ENCODE measurements at places on chromosomes 6 and 20.

DNA sequence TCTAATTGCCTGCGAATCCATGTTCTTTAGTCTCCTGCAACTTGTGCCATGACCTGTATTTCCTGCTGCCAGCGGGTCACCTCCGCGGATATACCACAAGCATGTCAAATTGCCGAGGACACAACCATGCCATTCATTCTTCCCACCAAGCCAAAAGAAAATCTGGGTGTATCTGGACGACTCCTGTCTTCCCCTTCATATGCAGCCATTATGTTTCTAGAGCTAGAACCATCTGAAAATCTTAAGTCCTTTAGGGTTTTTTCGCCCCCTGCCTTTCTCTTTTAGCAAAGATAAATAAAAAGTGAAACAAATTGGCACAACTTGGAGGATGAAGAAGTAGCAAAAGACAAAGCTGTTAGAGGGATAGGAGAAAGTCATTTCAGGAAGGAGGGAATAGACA, 242.6 kb downstream of the ARID1B start:
- no peak for DNase-seq

GRCh38 chr20:46400253-46400652, 6.2 kb downstream of the ELMO2 start:
- no peak for DNase-seq

GRCh38 chr20:58111310-58112016, 117.0 kb downstream of the ANKRD60 start:
- DNase-seq, result no peak

GRCh38 chr6:143197377-143197776, 136.7 kb downstream of the AIG1 start:
- DNase-seq, result no peak

- DNase-seq, result no peak
These were observed 26.9 kb downstream of the BICRAL start for GRCh38 chr6:42808492-42809483.

GRCh38 chr20:13149371-13150105, 71.5 kb upstream of the ISM1 start:
- no peak for DNase-seq

DNA sequence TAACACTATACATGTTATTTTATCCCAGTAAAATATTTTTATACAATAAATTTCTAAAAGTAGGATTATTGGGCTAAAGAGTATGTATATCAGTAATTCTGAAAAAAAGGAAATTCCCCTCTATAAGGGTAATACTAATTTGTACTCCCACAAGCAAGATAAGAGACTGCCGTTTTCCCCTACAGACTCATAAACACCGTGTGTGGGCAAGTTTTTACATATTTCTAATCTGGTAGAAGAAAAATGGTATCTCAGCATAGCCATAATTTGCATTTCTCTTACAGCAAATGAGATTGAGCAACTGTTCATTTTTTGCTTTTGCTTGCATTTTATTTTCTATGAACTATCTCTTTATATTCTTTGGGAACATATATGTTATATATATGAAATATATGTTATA, 26.0 kb upstream of the MYMX start:
- no peak for DNase-seq

- DNase-seq, result no peak
These were observed 11.6 kb upstream of the STX16 start for GRCh38 chr20:58639182-58640146.

DNA sequence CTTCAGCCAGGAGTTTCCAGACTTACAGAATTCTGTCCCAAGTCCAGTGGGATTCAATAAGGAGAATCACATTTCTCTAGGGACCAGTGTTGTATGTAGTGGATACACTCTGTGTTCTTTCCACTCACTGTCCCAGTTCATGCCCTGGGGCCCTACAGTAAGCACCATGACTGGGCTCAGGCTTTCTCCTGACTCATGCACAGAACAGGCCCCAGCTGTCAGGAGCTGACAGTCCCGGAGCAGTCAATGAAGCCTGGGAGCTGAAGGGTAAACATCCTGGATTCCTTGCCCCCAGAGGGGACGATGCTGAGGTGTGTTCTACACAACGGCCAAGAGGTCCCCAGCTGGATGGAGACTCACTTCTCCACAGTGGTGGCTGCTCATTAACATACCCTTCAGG, 40.2 kb upstream of the LRFN2 start:
- DNase-seq, result no peak

GRCh38 chr20:3653921-3654320, 9.3 kb downstream of the GFRA4 start:
- DNase-seq, result no peak

- no peak for DNase-seq
These were observed 339.0 kb upstream of the ADGRB3 start for GRCh38 chr6:68296126-68296525.

DNA sequence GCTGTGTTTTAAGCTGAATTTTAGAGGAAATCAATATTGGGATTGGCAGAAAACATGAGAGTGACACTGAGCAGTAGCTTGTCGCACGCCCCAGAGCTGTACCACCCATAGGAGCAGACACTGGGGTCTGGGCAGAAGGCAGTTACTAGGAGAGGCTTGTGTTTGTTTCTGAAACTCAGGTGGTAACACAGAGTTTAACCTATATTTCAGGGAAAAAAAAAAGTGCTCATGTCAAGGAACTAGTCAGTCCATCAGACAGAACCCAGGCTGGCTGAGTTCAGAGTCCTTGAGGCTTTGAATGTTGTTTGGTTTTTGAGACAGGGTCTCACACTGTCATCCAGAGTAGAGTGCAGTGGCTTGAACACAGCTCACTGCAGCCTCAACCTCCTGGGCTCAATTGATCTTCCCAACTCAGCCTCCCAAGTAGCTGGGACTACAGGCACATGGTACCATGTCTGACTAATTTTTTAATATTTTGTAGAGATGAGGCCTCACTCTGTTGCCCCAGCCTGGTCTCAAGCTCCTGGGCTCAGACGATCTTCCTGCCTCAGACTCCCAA, 6.6 kb downstream of the SLC22A1 start:
- DNase-seq, result no peak

DNA sequence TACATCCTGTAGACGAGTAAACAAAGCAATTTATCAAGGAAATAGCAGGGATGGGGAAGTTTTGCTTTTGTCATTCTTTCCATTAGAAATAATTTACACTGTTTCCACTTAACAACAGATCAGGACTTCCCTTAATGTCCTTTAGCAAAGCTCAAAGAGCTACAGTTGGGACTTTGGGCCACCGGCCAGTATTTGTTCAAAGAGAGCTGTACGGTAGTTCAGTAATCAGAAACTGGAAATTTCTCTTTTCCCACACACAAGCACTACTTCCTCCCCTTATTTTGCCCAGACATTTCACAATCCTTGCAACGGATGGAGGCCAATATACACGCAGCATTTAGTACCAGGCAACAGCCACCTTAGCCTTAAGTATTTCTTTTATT, 12.1 kb upstream of the HINT3 start:
- peak; percentile 40 for DNase-seq

- no peak for DNase-seq
These were observed 5.3 kb downstream of the TRIM10 start for GRCh38 chr6:30155520-30156261.

DNA sequence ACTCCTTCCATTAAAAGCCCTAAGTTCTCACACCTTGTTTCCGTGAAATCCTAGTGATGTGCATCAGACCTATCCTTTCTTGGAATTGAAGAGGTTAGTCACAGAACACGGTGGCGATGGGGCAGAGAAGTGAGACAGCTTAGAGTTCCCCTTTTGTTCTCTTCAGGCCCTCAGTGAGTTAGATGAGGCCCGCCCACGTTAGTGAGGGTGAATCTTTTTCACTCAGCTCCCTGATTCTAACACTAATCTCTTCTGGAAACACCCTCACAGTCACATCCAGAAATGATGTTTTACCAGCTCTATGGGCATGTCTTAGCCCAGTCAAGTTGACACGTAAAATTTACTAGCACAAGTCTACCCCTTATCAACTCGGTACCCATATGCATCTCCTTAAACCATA, 172.7 kb upstream of the NOX3 start:
- DNase-seq, result no peak

DNA sequence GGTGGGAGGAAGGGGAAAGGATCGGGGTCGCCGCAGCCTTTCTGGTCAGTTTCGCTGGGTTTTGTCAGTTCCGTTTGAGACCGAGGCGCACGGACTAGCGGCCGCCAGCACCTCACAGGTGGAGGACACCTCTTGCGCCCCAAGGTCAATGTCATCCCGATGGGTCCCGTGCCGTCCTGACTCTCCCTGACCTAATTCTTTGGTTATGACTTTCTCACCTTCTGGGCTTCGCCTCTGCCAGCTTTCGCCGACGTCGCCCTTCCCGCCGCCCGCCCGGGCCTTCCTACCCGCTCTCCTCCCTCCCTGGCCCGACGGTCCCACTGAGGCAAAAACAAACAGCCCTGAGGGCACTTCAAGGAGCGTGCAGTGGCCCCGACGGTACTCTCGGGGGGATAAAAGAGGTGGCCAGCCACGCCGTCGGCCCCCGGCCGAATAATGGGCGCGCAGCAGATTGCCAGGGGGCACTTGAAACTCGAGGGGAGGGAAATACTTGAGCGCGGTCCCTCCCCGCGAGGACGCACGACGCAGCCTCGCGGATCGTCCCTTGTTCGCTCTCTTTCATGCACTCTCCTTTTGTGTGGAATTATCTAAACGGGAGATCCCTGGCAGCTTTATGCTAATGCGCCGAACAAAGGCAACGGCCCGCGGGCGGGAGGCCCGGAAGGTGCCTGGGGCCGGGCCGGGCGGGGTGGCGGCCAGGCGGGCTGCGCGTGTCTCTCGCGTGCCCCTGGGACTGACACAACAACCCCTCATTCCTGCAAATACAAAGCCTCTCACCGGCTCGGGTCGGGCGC, 3.9 kb upstream of the INSM1 start:
- no peak for DNase-seq

DNA sequence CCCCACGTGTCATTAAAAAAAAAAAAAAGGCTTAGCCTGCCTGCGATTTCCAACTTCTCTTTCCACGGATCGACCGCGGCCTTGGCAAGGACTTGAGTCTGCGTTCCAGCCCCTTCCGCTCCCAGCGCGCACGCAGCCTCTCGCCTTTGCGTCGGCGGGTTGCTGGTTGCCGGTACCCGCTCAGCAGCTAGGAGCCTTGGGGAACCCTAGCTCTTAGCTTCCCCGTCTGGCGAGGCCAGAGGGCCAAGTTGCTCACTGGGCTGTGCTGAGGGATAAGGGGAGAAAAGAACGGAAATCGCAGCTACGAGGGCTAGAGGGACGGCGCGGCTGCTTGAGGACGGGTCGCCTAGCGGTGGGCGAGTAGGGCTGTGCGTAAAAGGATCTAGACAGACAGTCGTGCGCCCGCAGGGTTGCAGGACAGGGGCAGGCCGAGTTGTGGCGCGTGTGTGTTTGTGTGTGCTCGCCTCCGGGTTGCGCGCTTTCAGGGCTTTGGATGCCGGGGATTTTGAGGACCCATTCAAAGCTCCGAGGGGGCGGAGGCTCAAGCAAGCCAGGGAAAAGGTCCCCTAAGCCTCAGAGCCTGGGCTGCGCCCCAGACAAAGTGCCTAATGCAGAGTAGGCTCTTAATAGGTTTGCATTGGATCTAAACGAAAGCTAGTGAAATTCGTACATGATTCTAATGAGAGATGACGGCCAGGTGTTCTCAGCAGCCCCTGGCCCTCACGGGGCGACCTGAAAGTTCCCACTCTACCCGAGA, 40.5 kb upstream of the OSTM1 start:
- no peak for DNase-seq

DNA sequence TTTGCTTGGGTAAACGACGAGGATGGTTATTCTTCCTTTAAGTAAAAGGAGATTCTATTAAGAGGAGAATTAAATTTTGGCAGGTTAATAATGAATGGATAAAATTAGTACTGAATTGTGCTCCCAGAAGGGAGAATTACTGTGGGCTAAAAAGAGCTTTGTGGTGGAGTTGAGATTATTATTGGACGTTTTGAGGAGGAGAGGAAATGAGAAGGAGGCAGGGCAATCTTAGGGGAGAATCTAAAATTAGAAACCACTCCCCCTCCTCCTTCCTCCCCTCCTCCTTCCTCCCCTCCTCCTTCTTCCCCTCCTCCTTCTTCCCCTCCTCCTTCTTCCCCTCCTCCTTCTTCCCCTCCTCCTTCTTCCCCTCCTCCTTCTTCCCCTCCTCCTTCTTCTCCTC, 331.8 kb downstream of the PRL start:
- no peak for DNase-seq

DNA sequence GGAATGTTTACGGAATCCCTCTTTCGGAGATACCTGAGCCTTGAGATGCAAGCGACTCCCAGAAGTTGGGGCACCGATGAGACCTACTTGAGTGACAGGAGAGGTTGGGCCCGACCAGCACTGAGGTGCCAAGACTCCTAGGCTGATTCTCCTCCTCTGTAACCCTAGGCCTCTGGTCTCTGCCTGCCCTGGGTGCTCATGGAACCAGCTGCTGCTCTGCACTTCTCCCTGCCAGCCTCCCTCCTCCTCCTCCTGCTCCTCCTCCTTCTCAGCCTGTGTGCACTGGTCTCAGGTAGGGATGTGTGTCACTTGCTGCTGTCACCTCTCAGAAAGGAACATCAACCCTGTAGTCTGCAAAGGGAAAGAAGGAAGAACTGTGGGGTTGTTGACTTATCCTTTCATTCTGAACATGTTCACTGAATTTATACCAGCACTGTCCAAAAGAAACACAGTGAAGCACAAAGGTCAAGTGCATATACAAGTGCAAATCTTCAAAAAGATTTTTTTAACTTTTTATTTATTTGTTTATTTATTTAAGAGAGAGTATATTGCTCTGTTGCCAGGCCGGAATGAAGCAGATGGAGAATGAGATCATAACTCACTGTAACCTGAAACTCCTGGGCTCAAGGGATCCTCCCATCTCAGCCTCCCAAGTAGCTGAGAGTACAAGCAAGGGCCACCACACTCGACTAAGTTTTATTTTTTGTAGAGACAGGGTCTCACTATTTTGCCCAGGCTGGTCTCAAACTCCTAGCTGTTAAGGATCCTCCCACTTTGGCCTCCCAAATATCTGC, 913 bp downstream of the BTN2A2 start:
- DNase-seq, result peak; percentile 66

DNA sequence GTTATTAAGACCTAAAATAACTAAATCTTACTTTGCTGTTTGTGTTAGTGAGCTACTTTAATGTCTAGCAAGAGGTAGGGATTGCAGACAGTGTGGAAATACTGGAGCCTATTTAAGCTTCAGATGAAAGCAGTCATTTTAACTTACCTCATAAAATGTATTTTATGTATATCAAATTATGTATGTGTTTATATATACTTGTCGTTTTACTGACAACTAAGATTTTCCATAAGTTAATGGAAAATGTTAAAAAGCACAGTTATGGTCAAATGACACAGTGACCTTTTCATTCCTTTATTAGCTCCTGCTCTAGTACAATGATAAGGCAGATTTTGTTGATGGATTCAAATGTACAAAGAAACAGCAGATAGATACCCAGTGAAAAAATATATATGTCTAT, 34.6 kb downstream of the QKI start:
- no peak for DNase-seq

GRCh38 chr6:111068866-111069234, 18.5 kb upstream of the SLC16A10 start:
- no peak for DNase-seq

GRCh38 chr6:319177-320131, 27.2 kb downstream of the DUSP22 start:
- no peak for DNase-seq

GRCh38 chr6:78910010-78910409, 42.7 kb downstream of the IRAK1BP1 start:
- DNase-seq, result no peak

GRCh38 chr20:35886537-35886936, 67.8 kb downstream of the SCAND1 start:
- no peak for DNase-seq

GRCh38 chr20:59764037-59764436, 159.7 kb downstream of the PHACTR3 start:
- no peak for DNase-seq
